ENCODE measurements at places on chromosomes 1 and 21.

- no peak for DNase-seq
Measured at GRCh38 chr1:17149771-17150170, 30.5 kb upstream of the PADI2 start.

DNA sequence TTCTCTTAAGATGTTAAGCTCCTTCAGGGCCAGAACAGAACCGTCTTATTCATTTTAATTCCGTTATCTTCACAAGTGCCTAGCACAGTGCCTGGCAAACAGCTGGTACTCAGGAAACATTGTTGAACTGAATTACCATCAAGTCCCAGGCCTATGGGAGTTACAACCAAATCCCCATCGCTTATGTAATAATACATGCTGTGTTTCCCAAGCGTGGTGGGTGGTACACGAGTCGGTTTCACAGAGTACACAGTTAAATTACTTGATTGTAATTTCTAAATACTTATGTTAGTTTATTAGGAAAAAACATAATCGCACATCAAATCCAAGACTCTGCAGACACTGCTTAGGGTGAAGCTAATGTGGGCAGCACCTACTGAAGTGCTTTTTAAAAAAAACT lies 1.0 kb downstream of the ANGEL2 start:
- DNase-seq: no peak

DNA sequence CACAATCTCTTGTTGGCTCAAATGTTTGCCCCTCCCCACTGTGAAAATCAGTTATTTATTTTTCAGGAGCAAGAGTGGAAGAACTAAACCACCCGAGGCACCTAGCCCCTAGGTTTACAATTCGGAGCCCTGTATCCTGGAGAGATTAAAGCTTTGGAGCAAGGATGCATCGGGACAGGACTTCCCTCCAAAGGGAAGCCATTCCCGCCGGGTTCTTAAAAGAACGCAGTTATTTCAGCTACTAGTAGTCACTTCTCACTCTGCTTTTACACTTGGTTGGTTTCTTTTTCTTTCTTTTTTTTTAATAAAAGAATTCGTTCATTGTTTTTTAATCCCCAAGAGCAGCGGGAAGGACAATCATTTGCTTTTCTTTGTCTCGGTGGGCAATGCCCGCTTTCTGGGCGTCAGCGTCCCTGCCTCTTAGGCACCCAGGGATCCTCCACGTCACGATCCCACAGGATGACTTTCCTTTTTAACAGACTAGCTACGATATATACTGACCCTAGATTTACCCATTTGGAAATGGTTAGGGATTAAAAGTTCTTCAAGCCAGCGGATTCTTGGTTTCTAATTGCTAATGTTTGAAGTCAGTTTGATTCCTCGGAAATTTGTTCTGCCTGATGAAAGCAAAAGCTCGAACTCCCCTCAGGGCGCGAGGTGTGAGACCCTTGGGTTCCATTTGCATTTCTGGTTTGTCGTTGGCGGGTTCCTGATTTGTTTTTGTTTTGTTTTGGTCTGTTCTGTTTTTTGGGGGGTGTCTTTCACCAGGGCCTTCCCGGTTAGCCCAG lies 9.0 kb downstream of the TBX15 start:
- no peak for DNase-seq

- peak; percentile 79 for DNase-seq
Measured at GRCh38 chr1:63327417-63328054, 5.2 kb downstream of the FOXD3 start.

- DNase-seq: no peak
Measured at GRCh38 chr21:45513741-45514310, 28.4 kb downstream of the SLC19A1 start.
